ENCODE measurements at places on chromosomes 7 and 10.

DNA sequence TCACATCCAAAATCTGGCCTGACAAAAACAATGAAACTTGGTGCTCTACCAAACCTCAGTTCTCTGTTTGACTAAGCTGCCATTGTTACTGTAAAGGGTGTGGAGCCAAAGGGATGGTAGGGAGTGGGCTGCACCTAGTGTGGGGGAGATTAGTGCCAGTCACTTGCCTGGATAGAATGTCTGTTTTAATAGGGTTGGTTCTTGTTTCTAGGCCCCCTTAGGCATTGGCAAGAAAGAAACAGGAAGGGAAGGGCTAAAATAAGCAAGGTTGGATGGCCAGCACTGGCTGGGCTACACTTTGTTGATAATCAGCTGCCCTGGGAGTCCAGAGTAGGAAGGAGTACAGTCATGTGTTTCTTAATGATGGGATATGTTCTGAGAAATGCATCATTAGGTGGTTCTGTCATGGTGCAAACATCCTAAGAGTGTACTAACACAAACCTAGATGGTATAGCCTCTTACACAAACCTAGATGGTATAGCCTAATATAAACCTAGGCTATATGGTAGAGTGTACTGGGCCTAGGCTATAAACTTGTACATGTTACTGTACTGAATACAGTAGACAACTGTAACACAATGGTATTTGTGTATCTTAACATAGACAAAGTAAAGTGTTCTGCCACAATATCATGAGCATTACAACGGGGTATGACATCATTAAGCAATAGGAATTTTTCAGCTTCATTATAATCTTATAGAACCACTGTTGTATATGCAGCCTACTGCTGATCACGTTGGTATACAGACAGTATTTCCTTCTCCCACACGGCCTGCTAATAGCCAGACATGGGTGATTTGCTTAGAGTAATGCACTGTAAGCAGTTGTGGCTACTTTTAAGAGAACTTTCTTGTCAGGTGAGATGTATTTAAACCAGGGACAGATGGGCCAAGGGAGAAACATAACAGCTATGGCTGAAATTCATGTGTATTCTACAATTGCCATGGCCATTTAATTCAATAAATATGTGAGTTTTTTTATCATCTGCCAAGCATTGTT, 15.4 kb downstream of the BBIP1 start:
- DNase-seq: no peak

GRCh38 chr7:87451187-87451586, 24.3 kb downstream of the ABCB4 start:
- no peak for DNase-seq

GRCh38 chr10:121975295-121976086, 474 bp upstream of the NSMCE4A start:
- DNase-seq: no peak

GRCh38 chr7:149683181-149683580, 90.2 kb downstream of the ZNF467 start:
- no peak for DNase-seq

GRCh38 chr7:7829667-7830066, 111.3 kb upstream of the RPA3 start:
- no peak for DNase-seq

DNA sequence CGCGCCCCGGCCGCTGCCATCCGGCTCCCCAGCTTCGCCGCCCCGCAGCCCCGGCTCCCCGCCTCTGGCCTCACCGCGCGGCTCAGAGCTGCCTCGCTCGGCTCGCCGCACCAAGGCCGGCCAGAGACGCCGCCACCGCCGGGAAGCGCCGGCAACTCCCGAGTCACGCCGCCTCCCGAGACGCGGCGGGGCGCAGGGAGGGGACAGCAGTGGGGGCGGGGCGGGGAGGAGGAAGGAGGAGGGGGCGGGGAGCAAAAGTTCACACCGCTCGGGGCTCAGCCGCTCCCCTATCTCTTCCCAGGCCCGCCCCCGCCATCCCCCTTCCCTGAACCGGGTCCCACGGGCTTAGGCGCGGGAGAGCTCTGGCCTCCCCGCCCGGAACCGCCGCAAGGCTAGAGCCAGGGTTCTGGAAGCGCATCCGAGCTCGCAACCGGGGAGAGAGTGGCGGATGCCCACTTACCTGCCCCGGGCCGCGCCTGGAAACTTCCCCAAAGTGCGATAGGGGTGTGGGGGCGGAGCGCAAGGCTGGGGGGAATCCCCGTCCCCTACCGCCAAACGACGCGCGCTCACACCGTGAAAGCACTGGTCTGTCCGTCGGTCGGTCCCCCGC, 1.0 kb downstream of the CHST15 start:
- DNase-seq: peak; percentile 82

GRCh38 chr10:1367938-1368841, 312.0 kb downstream of the WDR37 start:
- DNase-seq: no peak

- no peak for DNase-seq
These were observed 209.2 kb downstream of the SNX10 start for GRCh38 chr7:26500749-26501352.
